ENCODE measurements at places on chromosomes 11 and 22. TPM values are rescaled to one million over a fixed set of nuclear protein-coding genes. Genes with fewer than 3 reads are reported as not detected.
A peak's percentile ranks its signal among the peaks of the same experiment; 100 is the strongest.

MGAT3 gene
- not detected for total RNA-seq

GAS2L1 gene
- total RNA-seq: 6.4 TPM

DDX17 gene
- total RNA-seq: 356 TPM

OR4D5 gene
- total RNA-seq: not detected

APOBEC3C gene
- 2.3 TPM for total RNA-seq

OR52I2 gene
- total RNA-seq: not detected

ANO1 gene
- total RNA-seq: 1.6 TPM

CRYBB2 gene
- 0.24 TPM for total RNA-seq

AMBRA1 gene
- total RNA-seq: 23.4 TPM

ELF5 gene
- total RNA-seq: not detected

DNA sequence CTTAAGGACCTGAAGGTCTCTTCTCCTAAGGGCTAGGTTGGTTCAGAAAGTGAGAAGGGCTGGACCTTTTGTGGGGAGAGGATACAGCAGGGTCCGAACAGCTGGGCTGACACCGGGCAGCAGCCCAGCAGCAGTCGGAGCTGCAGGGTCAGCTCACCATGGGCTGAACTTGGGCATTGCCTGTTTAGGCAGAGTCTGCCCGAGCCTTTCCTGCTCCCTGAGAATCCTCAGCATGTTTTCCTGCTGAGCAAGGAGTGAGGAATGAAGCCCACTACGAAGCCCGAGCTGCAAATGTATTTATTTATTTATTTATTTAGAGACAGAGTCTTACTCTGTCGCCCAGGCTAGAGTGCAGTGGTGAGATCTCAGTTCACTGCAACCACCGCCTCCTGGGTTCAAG is 83.9 kb downstream of the PTPRJ start:
- H3K27ac ChIP-seq: no peak overlapping the region
- peaks cover 5% of the 10 kb centered on the region for H3K4me1 ChIP-seq
- H3K4me3 ChIP-seq: no peak overlapping the region
- no peaks in the 10 kb centered on the region for H3K36me3 ChIP-seq
- DNase-seq: no peak

- DNase-seq: no peak
- peaks cover 18% of the 10 kb centered on the region for H3K36me3 ChIP-seq
Measured at GRCh38 chr11:94793822-94794221, 25.7 kb downstream of the AMOTL1 start.

- no peak overlapping the region for H3K4me3 ChIP-seq
- H3K4me1 ChIP-seq: no peaks in the 10 kb centered on the region
- no peaks in the 10 kb centered on the region for H3K36me3 ChIP-seq
- H3K27ac ChIP-seq: no peak overlapping the region
Measured at GRCh38 chr22:35039625-35040024, 26.3 kb upstream of the ISX start.

DNA sequence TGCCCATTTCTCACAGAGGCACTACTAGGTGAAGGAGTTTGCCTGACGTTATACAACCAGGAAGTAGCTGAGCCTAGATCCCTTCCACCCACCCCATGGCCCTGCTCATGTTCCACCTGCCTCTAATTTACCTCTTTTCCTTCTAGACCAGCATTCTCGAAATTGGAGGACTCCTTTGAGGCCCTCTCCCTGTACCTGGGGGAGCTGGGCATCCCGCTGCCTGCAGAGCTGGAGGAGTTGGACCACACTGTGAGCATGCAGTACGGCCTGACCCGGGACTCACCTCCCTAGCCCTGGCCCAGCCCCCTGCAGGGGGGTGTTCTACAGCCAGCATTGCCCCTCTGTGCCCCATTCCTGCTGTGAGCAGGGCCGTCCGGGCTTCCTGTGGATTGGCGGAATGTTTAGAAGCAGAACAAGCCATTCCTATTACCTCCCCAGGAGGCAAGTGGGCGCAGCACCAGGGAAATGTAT is 14.1 kb downstream of the PIK3IP1 start:
- H3K36me3 ChIP-seq: peaks cover 9% of the 10 kb centered on the region
- no peak overlapping the region for H3K27ac ChIP-seq
- no peak overlapping the region for H3K4me3 ChIP-seq
- DNase-seq: no peak
- no peaks in the 10 kb centered on the region for H3K27me3 ChIP-seq

DNA sequence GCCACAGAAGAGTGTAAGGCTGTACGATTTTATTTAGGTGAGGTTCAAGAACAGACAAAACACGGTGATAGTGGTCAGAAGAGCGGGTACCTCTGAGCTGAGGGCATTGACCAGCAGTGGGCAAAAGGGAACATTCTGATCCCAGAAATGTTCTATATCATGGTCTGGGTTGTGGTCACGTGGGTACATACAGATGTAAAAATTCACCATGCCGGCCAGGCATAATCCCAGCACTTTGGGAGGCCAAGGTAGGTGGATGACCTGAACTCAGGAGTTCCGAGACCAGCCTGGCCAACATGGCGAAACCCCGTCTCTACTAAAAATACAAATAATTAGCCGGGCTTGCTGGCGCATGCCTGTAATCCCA is 31.1 kb upstream of the GCAT start:
- no peaks in the 10 kb centered on the region for H3K36me3 ChIP-seq
- no peak for DNase-seq
- no peaks in the 10 kb centered on the region for H3K27me3 ChIP-seq
- H3K4me3 ChIP-seq: no peak overlapping the region
- peaks cover 9% of the 10 kb centered on the region for H3K4me1 ChIP-seq

- peaks cover 11% of the 10 kb centered on the region for H3K27me3 ChIP-seq
- H3K27ac ChIP-seq: no peak overlapping the region
- DNase-seq: no peak
- no peak overlapping the region for H3K4me3 ChIP-seq
Measured at GRCh38 chr11:45501392-45502225, 163.8 kb downstream of the CHST1 start.

DNA sequence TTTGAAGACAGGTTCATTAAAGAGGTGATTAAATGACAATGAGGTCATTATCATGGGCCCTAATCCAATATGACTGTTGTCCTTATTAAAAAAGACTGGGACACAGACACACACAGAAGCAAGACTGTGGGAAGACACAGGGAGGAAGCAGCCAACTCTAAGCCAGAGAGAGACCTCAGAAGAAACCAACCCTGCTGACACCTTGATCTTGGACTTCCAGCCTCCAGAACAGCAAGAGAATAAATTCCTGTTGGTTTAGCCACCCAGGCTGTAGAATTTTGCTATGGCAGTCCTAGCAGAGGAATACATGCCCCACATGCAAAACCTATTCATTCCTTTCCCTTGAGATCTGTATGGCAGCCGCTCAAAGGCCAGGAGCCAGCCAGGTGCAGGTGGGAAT is 35.6 kb upstream of the CACNG2 start:
- H3K4me1 ChIP-seq: no peaks in the 10 kb centered on the region
- H3K4me3 ChIP-seq: no peak overlapping the region
- H3K36me3 ChIP-seq: no peaks in the 10 kb centered on the region
- no peak for DNase-seq
- no peak overlapping the region for H3K27ac ChIP-seq
- H3K27me3 ChIP-seq: no peaks in the 10 kb centered on the region

DNA sequence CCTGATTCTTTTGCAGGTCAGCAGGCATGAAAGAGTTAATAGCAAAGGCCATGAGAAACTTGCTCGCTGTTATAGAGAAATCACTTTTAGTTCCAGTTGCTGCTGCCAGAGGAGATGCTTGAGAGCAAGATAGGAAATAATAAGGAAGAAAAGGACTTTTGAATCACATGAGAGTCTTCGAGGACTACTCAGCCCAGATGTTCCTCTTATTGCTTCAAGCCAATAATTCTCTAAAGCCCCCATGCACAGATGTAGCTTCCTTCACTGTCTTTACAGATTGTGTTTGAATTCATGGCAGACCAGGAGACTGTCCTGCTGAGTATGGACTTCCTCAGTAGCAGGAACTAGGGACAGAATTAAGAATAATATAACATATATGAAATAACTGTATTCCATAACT is 50.1 kb upstream of the OLFML1 start:
- H3K27me3 ChIP-seq: no peaks in the 10 kb centered on the region
- no peak overlapping the region for H3K27ac ChIP-seq
- H3K36me3 ChIP-seq: no peaks in the 10 kb centered on the region
- DNase-seq: no peak

- peaks cover 21% of the 10 kb centered on the region for H3K4me1 ChIP-seq
- H3K27me3 ChIP-seq: no peaks in the 10 kb centered on the region
- H3K36me3 ChIP-seq: no peaks in the 10 kb centered on the region
Measured at GRCh38 chr11:47254386-47254785, 3.4 kb upstream of the NR1H3 start.

- no peaks in the 10 kb centered on the region for H3K27me3 ChIP-seq
- H3K36me3 ChIP-seq: no peaks in the 10 kb centered on the region
- peak overlapping the region; percentile 25 for H3K27ac ChIP-seq
Measured at GRCh38 chr11:37465221-37465620, 867.2 kb upstream of the RAG2 start.

GRCh38 chr11:43905813-43906241 is 25.2 kb downstream of the ALKBH3 start:
- no peaks in the 10 kb centered on the region for H3K4me1 ChIP-seq
- no peaks in the 10 kb centered on the region for H3K27me3 ChIP-seq
- peaks cover 6% of the 10 kb centered on the region for H3K36me3 ChIP-seq
- no peak overlapping the region for H3K4me3 ChIP-seq

- H3K36me3 ChIP-seq: 0 out of 2 replicates have a peak, but pooled peaks cover under 1% of the 10 kb centered on the region
- no peak for DNase-seq
- no peaks in the 10 kb centered on the region for H3K4me1 ChIP-seq
- no peak overlapping the region for H3K27ac ChIP-seq
Measured at GRCh38 chr11:107547961-107548360, 17.6 kb downstream of the ALKBH8 start.

DNA sequence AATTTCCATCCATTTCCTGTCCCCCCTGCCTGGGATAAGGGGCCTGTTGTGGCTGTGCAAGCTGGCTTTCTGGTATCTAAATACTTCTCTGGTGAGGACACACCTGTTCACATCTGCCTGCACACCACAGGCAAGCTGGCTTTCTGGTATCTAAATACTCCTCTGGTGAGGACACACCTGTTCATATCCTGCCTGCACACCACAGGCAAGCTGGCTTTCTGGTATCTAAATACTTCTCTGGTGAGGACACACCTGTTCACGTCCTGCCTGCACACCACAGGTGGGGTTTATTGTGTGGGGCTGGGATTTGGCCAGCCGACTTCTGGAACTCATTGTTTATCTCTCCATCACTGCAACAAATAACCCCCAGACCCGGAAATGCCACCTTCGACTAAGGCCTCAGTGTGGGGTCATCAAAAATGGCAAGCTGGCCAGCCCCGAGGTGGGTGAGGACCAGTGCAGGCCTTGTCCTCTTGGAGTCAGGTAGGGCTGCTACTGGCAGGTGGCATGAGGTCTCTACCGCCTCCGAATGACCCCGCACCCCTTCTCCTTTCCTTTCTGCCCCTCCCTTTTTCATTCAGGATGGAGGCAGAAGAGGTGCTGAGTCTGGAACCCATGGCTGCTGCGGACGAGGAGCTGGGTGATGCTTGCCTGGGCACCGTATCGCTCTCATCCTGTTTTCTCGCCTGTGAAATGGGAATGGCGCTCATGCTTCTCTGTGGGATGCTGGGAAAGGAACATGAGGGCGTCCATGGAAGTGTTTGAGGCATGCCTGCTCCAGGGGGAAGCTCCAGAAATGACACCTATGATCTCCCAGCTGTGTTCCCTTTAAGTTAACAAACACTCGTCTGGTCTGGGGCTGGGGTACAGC is 43.5 kb upstream of the MYEOV start:
- H3K4me3 ChIP-seq: no peak overlapping the region
- H3K36me3 ChIP-seq: no peaks in the 10 kb centered on the region
- H3K27ac ChIP-seq: no peak overlapping the region
- H3K4me1 ChIP-seq: no peaks in the 10 kb centered on the region

DNA sequence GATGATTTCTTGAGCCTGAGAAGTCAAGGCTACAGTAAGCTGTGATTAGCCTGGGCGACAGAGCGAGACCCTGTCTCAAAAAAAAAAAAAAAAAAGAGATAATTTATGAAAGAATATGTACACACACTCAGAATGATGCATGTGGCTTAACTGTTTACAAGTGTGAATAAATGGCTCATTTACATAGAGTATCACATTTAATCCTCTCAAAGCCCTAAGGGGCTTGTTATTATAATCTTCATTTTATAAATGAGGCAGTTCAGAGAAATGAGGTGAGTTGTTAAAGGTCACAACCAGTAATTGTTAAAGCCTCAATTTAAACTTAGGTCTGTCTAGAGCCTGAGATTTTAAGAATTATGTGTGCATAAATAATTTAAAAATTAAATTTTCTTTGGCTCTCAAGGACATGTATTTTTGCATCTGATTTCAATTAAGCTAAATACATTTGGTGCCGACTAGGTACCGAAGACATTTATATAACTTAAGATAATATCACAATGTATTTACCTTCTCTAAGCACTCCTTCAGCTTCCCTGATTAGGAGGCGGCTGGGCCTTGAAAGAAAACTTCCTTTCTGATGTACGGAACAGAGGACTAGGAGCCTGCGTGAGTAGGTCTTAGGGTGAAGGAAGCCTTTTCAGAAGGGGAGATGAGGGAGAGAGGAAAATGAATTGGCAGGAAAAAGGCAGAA is 28.5 kb upstream of the DDX6 start:
- no peaks in the 10 kb centered on the region for H3K36me3 ChIP-seq
- no peak overlapping the region for H3K27ac ChIP-seq
- H3K27me3 ChIP-seq: no peaks in the 10 kb centered on the region
- DNase-seq: no peak
- no peak overlapping the region for H3K4me3 ChIP-seq

DNA sequence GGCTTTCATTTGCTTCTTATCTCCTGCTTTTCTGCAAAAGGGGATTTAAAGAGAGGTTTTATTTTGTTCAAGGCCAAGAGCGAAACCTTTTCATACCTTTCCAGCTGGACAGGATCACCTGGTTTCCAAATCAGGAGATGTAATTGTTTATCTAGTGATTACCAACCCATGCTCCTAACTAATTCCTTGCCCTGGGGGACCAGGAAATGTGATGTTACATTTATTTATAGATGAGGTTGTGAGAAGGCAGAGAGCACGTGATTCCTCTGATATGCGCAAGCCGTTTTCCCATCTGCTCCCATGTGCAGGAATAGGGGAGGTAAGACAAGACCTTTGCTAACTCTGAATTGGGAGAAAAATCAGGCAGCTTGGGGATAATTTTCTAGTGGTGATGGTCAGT is 507.2 kb upstream of the LARGE1 start:
- no peak overlapping the region for H3K27ac ChIP-seq
- no peak overlapping the region for H3K4me3 ChIP-seq
- H3K36me3 ChIP-seq: no peaks in the 10 kb centered on the region
- no peak for DNase-seq

All from SJCRH30 (cell line).